ENCODE measurements at places on chromosomes 2 and 18.

GRCh38 chr18:8703781-8704301, 1.5 kb upstream of the MTCL1 start:
- DNase-seq, result no peak

DNA sequence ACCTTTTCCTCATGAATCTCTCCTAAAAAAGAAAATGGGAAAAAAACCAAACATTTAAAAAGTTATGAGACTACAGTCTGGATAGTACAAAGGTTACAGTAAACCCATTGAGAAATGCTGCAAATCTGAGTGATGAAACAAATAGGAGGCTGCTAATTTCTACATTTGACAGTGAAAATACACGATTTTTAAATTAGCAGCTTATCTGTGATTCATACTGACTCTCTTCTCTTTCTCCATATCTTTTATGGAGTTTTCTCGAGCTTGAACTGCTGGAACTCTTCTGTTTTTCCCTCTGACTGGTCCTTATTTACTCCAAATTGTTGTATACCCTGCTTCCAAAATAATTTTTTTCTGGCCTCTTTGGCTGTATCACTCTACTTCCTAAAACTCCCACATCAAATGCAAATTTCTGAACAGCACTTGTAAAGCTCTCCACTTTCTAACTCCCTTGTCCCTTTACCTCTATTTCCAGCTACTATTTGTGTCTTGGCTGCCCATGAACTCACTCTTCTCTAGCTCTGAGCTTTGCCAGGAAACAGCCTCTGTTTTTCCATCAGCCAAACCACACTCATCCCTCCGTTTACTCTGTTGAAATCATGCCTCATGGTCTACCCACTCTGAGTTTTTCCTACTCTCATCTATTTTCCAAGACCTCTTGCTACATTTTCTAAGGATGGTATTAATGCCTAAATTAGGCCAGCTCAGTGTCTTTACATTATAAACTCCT, 73.7 kb downstream of the RBMS1 start:
- no peak for DNase-seq

GRCh38 chr18:36314754-36315153, 17.2 kb downstream of the FHOD3 start:
- no peak for DNase-seq

- DNase-seq, result peak; percentile 50
These were observed 42.9 kb downstream of the TMEFF2 start for GRCh38 chr2:192151853-192152252.

DNA sequence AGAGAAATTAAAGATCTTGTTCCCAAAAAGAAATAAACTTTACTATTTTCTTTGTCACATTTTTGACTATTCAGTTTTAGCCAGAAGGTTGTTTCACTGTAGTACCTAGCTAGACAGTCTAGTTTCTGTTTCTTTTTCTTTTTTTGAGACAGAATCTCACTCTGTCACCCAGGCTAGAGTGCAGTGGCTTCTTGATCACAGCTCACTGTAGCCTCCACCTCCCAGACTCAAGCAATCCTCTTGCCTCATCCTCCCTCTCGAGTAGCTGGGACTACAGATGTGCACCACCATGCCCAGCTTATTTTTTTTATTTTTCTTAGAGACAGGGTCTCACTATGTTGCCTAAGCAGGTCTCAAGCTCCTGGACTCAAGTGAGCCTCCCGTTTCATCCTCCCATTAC, 2.2 kb downstream of the RBM45 start:
- no peak for DNase-seq

DNA sequence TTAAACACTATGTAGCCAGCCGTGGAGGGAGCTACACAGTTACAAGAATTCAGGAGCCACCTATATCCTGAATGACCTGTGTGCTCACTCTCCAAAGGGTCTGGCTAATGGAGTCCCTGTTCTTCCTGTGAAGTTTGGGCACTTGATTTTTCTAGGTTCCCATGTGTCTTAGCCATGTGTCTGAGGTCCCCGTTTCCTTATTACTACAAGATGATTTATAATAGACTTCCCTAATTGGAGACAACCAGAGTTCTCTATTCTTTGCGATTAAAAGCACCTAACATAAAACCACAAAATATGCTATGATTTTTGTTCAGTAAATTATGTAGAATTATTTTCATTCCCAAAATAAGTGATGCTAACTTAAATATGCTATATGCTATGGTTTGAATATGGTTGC, 83.4 kb downstream of the PDK1 start:
- DNase-seq, result no peak

- peak; percentile 90 for DNase-seq
These were observed 19.1 kb downstream of the SH2D6 start for GRCh38 chr2:85437488-85438200.

DNA sequence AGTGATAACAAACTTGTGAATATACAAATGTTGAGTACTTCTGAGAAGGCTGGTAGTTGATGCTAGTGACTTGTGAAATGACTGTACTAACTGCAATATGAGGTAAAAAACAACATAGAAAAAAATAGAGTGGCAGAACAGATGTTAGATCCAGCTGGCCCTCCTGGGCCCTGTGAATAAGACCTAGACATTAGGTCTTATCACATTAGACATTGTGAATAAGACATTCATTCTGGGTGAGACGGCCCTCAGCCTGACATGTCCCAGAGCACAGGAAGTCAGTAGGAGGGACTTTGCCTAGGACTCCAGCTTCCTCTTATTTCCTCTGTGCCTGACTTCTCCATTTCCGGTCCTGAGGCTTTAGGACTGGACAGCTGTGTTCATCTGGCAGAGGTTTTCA, 22.9 kb downstream of the DOK1 start:
- DNase-seq, result no peak

DNA sequence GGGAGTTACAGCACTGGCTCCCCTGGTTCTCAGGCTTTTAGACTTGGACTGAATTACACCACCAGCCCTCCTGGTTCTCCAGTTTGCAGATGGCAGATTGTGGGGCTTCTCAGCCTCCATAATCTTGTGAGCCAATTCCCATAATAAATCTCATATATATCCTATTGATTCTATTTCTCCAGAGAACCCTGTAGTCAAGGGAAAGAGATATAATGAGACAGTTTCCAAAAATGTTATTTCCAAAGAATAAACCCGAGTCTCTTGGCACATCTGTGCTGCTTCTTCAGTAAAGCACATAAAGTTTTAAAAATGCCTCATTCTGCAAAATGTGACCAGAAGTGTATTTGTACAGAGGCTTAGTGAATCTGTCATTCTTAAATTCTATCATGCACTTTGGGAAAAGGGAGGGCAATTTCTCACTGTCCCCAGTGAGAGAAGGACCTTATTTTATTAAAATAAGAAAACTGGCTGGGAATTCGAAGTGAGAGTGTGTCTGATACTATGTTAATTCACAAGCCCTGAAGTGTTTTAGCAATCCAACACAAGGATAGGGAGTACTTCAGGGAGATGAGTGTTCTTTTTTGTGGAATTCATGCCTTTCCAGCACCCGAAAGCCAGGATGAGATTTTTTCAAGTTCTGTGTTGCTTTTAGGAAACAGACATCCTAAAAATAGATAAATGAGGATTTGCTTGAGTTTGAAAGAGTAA, 282.4 kb upstream of the CHAC2 start:
- no peak for DNase-seq

DNA sequence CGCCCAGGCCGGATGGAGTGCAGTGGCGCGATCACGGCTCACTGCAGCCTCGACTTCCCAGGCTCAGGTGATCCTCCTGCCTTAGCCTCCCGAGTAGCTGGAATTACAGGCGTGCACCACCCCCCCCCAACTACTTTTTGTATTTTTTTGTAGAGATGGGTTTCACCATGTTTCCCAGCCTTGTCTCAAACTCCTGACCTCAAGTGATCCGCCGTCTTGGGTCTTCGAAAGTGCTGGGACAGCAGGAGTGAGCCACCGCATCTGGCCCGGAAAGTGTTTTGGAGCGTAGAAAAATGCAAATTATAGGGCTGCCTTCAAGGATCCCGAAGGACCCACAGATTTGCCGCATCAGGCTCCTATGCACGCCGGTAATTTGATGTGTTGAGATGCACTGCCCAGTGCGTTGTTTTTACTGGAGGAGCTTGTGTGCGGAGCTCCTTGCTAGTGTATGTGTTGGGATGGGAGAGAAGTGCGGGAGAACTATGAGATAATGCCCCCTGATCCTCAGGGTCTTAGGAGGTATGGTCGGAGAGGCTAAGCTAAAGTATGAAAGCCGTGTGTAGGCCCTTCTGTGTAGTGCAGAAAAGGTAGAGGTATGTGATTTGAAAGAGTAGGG, 1.2 kb upstream of the CLASP1 start:
- DNase-seq, result no peak

Data from NCI-H1436 (cell line).